ENCODE measurements at places on chromosomes 16 and 17.
A peak's percentile ranks its signal among the peaks of the same experiment; 100 is the strongest.

- no peak overlapping the region for H3K4me3 ChIP-seq
- no peaks in the 10 kb centered on the region for H3K27me3 ChIP-seq
- H3K27ac ChIP-seq, result no peak overlapping the region
These were observed 33.1 kb upstream of the CRISPLD2 start for GRCh38 chr16:84786605-84787262.

DNA sequence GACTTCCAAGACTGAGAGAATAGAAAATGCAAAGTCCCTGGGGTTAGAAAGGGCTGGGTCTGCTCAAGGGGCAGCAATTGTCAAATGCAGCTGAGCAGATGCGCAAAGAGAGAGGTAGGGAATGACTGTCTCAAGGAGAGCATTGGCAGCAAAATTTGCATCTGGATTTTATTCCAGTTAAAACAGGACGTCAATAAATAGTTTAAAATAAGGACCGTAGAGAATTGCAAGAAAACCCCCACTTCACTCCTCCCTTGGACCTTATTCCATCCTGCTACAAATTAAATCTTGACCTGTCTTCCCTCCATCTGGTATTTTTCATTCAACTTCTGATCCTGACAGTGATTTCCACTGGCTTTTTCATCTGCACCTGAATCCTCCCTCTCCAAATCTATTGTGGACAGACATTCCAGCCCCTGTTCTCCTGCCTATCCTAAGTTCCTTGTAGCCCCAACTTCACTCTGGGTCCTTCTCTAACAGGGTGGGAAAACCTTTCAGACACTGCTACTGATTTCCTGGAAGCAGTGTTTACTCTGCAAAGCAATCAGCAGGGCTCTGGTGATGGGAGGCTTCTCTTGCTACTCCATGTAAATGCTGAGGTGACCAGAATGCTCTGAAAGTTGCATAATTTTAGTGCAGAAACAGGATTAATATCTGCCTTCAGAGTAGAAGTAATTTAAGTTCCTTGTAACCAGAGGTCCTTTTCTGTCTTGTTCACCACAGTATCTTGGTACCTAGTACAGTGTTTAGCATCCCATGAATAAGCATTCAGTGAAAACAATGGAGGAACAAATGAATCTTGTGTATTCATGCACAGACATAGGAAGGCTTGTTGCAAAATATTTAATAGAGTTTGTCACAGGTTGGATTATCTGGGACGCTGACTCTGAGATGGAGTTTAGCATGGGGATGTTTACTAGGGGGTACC is 79.2 kb downstream of the CDH11 start:
- no peaks in the 10 kb centered on the region for H3K36me3 ChIP-seq
- H3K4me3 ChIP-seq, result no peak overlapping the region
- H3K27me3 ChIP-seq, result no peaks in the 10 kb centered on the region
- no peak overlapping the region for H3K27ac ChIP-seq
- no peaks in the 10 kb centered on the region for H3K4me1 ChIP-seq

- no peak overlapping the region for H3K27ac ChIP-seq
- H3K36me3 ChIP-seq, result peaks cover 23% of the 10 kb centered on the region
- peaks cover 2% of the 10 kb centered on the region for H3K4me1 ChIP-seq
- DNase-seq, result no peak
- H3K27me3 ChIP-seq, result no peaks in the 10 kb centered on the region
These were observed 22.9 kb downstream of the MARVELD3 start for GRCh38 chr16:71648921-71649320.

DNA sequence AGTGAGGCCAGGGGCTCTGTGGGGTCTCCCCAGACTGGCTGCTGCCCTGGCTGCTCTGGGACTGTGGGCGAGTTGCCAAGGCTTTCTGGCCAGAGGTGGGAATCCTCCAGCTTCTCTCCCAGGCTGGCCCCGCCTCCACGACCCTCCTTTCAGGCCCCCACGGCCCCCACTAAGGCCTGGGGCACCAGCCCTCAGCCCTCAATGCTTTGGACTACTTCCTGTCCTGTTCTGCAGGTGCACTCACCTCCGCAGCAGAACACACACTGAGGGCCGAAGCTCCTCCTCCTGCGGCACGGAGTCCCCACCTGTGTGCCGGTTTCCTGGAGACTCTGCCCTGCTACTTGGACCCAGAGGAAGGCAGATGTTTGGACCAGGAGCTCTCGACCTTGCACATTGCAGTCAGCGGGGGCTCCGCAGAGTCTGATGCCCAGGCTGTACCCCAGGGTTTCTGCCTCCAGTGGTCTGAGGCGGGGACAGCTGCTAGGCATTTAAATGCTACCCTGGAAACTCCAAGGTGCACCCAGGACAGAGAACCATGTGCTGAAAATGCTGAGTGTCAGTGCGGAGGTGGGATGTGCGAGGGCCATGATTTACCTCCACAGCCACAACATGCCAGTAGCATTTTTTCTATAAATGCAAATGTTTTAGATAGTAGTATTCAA is 223.8 kb downstream of the IRF8 start:
- no peak for DNase-seq
- no peaks in the 10 kb centered on the region for H3K36me3 ChIP-seq
- H3K27ac ChIP-seq, result no peak overlapping the region
- H3K27me3 ChIP-seq, result peaks cover 15% of the 10 kb centered on the region
- peaks cover 3% of the 10 kb centered on the region for H3K4me1 ChIP-seq
- no peak overlapping the region for H3K4me3 ChIP-seq

DNA sequence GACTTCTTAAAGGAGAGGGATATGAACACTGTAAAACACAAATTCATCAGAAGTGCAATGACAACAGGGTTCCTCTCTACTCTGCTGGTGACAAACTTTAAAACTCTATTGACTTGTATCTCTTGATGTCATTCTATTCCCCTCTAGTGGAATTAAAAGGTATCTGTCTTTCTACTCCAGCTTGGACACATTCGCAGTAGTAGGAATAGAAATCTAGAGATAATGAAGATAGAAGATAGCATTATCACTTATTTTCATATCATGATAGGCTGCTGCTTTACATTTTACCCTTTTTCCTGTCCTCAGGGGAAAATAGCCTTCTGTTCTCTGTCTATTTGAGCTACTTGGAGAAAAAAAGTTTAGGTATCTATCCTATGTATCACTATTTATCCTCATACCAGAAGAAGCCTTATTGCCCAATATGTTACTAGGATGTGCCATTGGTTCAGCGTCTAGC is 209.6 kb upstream of the CACNG5 start:
- DNase-seq, result no peak
- no peaks in the 10 kb centered on the region for H3K36me3 ChIP-seq
- no peaks in the 10 kb centered on the region for H3K4me1 ChIP-seq

GRCh38 chr16:8713635-8714172 is 39.3 kb downstream of the ABAT start:
- DNase-seq, result no peak
- H3K27me3 ChIP-seq, result no peaks in the 10 kb centered on the region
- H3K4me1 ChIP-seq, result peaks cover 9% of the 10 kb centered on the region
- no peak overlapping the region for H3K4me3 ChIP-seq
- H3K36me3 ChIP-seq, result peaks cover 15% of the 10 kb centered on the region

- peaks cover 12% of the 10 kb centered on the region for H3K36me3 ChIP-seq
- H3K4me1 ChIP-seq, result no peaks in the 10 kb centered on the region
- peaks cover 6% of the 10 kb centered on the region for H3K27me3 ChIP-seq
- no peak overlapping the region for H3K4me3 ChIP-seq
These were observed 78.0 kb upstream of the DOC2B start for GRCh38 chr17:259341-259976.

- DNase-seq, result no peak
- H3K27me3 ChIP-seq, result no peaks in the 10 kb centered on the region
- H3K4me1 ChIP-seq, result no peaks in the 10 kb centered on the region
- peaks cover 3% of the 10 kb centered on the region for H3K36me3 ChIP-seq
- no peak overlapping the region for H3K4me3 ChIP-seq
These were observed 16.1 kb downstream of the TIMM22 start for GRCh38 chr17:1012823-1013728.

DNA sequence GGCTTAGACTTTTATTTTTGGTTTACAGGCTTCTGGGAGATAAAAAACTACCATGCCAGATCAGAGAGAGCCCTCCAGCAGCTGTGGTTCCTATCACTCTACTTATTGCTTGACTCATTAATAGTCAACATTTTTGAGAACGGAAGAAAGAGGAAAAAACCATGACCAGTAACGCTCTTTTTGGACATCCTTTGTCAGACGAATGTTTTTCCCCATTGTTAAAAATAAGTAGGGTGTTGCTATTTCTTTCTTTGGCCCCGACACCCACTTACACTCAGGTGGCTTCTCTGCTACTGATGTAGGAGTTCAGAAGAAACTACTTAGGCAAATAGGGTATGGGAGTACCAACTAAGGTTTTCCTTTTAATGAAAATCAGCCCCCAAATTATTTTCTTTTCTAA is 27.5 kb downstream of the TVP23A start:
- H3K4me1 ChIP-seq, result peaks cover 29% of the 10 kb centered on the region
- H3K27me3 ChIP-seq, result no peaks in the 10 kb centered on the region
- no peak overlapping the region for H3K4me3 ChIP-seq
- no peak for DNase-seq

GRCh38 chr17:44971776-44972483 is 3.8 kb upstream of the C1QL1 start:
- no peak for DNase-seq
- H3K27me3 ChIP-seq, result peaks cover 16% of the 10 kb centered on the region
- H3K4me3 ChIP-seq, result no peak overlapping the region
- H3K36me3 ChIP-seq, result peaks cover 1% of the 10 kb centered on the region
- H3K27ac ChIP-seq, result no peak overlapping the region
- H3K4me1 ChIP-seq, result peaks cover 14% of the 10 kb centered on the region

GRCh38 chr17:27558341-27558740 is 72.6 kb upstream of the LGALS9 start:
- no peak overlapping the region for H3K4me3 ChIP-seq
- no peak overlapping the region for H3K27ac ChIP-seq
- no peak for DNase-seq
- H3K27me3 ChIP-seq, result no peaks in the 10 kb centered on the region

- H3K4me3 ChIP-seq, result no peak overlapping the region
- H3K27me3 ChIP-seq, result peaks cover 4% of the 10 kb centered on the region
- DNase-seq, result no peak
- H3K36me3 ChIP-seq, result no peaks in the 10 kb centered on the region
These were observed 27.8 kb downstream of the CDH1 start for GRCh38 chr16:68764862-68765261.

GRCh38 chr16:82451449-82451848 is 175.3 kb upstream of the CDH13 start:
- no peaks in the 10 kb centered on the region for H3K36me3 ChIP-seq
- no peak for DNase-seq
- H3K4me1 ChIP-seq, result peaks cover under 1% of the 10 kb centered on the region
- H3K27me3 ChIP-seq, result peaks cover 5% of the 10 kb centered on the region

- peaks cover 21% of the 10 kb centered on the region for H3K4me1 ChIP-seq
- peak overlapping the region; percentile 80 for H3K4me3 ChIP-seq
- no peaks in the 10 kb centered on the region for H3K36me3 ChIP-seq
- no peak overlapping the region for H3K27ac ChIP-seq
- peaks cover 6% of the 10 kb centered on the region for H3K27me3 ChIP-seq
- DNase-seq, result no peak
These were observed 850 bp upstream of the PNMT start for GRCh38 chr17:39667262-39667944.

- H3K4me1 ChIP-seq, result no peaks in the 10 kb centered on the region
- no peaks in the 10 kb centered on the region for H3K27me3 ChIP-seq
- no peak for DNase-seq
- no peaks in the 10 kb centered on the region for H3K36me3 ChIP-seq
- no peak overlapping the region for H3K27ac ChIP-seq
These were observed 1955.2 kb downstream of the TP53TG3F start for GRCh38 chr16:35414563-35414962.

GRCh38 chr16:29854520-29855100 is 8.4 kb downstream of the CDIPT start:
- peaks cover 12% of the 10 kb centered on the region for H3K36me3 ChIP-seq
- H3K4me1 ChIP-seq, result no peaks in the 10 kb centered on the region
- no peaks in the 10 kb centered on the region for H3K27me3 ChIP-seq
- no peak overlapping the region for H3K27ac ChIP-seq
- H3K4me3 ChIP-seq, result no peak overlapping the region

DNA sequence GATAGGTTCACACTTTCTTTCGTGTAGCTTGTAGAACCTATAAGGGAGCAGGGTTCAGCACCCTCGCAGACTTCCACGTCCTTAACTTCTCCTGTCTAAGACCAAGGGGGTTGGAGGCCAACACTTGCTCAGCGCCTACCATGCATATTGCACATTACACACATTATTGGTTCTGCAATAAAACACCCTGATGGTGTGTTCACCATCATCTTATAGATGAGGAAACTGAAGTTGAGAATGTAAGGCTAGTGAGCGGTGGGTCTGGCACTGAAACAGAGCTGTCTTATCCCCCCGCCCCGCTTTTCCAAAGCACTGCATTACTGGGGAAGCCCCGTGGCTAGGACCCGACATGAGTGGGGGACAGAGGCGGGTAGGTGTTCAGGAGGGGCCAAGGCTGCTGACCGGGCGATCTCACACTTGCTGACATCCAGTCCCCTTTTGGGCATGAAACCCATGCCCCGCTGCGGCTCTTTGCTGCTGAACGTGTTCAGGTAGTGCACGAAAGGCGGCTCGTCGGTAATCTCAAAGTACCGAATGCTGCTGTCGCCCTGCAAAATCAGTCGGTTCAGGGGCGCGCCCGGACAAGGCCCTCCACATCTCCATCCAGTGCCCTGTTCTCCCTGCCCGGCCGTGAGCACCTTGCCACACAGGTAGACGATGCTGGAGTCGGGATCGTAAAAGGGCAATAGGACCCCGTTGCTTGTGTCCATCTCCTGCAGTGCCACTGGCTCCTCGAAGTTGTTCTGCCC is 6.2 kb downstream of the CORO6 start:
- peak overlapping the region; percentile 32 for H3K27ac ChIP-seq
- DNase-seq, result peak; percentile 35
- H3K27me3 ChIP-seq, result no peaks in the 10 kb centered on the region
- H3K36me3 ChIP-seq, result no peaks in the 10 kb centered on the region

- no peak for DNase-seq
- no peak overlapping the region for H3K27ac ChIP-seq
- H3K27me3 ChIP-seq, result peaks cover 8% of the 10 kb centered on the region
- H3K4me1 ChIP-seq, result peaks cover 4% of the 10 kb centered on the region
These were observed 152.6 kb downstream of the MAP2K6 start for GRCh38 chr17:69567130-69567529.

DNA sequence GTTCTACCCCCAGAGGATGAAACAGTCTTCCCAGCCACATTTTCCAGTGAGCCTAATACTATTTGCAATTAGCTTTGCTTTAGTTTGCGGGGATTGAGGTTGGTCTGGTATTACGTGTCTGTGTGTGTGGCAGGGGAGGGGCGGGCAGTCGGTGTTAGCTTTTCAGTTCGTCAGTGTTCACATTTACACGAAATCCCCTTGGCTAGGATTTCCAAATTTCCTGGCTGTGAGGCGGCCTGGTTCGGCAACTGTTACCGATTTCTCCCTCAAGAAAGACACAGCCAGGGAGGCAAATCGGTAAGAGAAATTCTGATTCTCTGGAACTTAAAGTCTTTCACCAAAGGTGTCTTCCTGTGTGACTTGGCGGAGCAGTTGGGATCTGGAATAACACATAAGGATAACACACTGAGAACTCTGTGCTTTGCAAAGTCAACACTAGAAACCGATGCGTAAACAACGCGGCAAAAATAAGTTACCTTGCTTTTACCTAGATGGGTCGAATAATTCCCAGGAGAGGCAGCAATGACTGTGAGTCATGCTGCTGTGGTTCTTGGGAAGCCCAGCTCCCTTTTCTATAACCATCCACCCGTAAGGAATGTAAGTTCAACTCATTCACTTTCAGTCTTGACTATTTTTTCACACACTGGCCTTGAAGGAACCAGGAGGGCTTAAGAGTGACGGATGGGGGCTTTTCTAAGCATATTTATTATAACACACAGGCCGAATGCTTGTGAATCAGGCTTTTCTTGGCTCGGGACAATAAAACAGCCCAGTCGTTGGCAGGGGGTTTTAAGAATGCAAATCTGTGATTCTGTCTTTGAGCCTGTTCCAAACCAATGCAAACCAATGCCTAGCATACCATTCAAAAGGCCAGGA is 24.2 kb downstream of the GPRC5B start:
- peaks cover 2% of the 10 kb centered on the region for H3K27me3 ChIP-seq
- no peaks in the 10 kb centered on the region for H3K4me1 ChIP-seq
- no peak overlapping the region for H3K27ac ChIP-seq
- H3K4me3 ChIP-seq, result no peak overlapping the region
- DNase-seq, result no peak
- H3K36me3 ChIP-seq, result no peaks in the 10 kb centered on the region
